NCI-H1048 (cell line): ENCODE measurements at places on chromosomes 12 and 14.

DNA sequence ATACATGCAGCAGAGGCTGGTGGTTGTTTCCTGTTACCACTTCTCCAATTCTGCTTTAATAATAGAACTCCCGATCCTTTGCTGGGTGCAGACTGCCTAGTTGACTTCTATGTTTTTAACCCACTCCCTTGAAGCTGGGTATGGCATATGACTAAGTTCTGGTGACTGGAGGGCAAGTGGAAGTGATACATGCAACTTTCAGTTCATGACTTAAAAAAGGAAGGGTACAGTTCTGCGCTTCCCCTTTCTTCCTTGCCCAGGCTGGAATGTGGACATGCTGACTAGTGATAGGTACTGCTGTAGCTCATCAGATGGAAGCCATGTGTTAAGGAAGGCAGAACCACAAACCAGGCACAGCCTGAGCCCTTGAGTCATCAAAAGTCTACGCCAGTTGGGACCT lies 2.4 kb upstream of the A2M start:
- no peak for DNase-seq

DNA sequence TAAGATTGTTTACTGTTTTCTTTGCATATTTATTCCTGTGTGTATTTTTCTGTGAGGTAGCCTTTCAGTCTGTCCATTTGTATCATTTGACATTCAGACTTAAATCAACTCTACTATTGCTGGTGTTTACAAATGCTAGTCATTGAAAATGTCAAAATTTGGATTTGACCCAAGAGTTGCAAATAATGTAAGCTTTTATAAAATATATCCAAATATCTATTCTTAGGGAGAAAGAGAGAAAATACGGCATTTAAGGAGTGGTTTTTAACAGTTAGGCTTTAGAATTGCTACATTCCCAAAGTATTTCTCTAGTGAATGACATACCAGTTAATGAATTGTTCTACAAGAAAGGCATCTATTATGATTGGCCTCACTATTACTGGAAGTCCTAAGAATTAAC lies 37.9 kb downstream of the FRS2 start:
- DNase-seq, result no peak

- no peak for DNase-seq
Observed at GRCh38 chr12:39301422-39301821, 141.5 kb downstream of the KIF21A start.

DNA sequence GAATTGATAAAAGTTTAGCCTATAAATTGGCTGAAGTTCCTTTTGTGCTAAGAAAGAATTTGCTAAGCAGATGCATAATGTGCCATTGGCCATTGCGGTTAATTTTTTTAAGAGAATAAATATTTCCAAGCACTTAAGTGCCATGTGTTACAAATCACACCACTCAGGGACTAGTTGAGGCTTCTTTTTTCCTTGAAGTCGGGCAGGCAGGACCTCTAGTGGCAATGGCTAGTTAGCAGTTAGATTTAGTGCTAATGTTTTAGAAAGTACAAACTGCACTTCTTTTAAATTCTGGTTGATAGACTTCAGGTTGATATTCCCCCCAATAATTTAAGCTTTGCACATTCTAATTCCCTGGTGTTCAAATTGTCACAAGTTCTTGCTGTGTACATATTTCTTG lies 294.3 kb downstream of the APAF1 start:
- DNase-seq, result no peak

- DNase-seq, result no peak
Observed at GRCh38 chr14:89227496-89227836, 189.6 kb downstream of the FOXN3 start.

DNA sequence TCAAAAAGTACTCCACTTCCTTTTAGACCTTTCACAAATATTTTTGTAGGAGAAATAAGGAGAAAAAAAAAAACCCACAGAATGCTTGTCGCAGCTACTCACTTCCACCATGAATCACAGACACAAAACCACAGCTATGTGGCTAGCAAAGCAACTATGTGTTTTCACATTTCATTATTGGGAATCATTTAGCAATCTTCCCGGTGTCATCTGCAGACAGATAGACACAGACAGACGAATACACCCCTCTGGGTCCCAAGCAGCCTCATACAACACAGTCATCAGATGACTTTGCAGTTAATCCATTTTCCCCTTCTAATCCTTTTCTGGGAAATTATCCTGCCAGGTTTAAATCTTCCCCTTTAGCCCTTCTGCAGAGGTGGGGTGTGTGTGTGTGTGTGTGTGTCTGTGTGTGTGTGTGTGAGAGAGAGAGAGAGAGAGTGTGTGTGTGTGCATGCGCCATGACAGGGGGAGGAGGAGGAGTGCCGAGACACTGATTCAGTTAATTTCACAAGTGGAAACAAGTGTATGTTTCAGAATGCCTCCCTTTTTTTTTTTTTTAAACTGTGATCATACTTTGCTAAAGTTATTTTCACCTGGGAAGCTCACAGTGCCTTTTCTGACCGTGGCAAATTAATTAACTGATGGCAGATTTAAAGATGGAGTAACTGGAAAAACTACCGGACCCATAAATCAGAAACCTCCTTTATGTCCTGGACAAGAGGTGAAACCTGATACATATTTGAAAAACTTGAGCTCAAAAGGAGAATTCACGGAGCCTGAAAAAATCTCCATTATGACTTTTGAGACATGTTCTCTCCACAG lies 39.9 kb downstream of the LTBP2 start:
- DNase-seq, result no peak

- no peak for DNase-seq
Observed at GRCh38 chr12:75471902-75472890, 8.4 kb upstream of the GLIPR1 start.

DNA sequence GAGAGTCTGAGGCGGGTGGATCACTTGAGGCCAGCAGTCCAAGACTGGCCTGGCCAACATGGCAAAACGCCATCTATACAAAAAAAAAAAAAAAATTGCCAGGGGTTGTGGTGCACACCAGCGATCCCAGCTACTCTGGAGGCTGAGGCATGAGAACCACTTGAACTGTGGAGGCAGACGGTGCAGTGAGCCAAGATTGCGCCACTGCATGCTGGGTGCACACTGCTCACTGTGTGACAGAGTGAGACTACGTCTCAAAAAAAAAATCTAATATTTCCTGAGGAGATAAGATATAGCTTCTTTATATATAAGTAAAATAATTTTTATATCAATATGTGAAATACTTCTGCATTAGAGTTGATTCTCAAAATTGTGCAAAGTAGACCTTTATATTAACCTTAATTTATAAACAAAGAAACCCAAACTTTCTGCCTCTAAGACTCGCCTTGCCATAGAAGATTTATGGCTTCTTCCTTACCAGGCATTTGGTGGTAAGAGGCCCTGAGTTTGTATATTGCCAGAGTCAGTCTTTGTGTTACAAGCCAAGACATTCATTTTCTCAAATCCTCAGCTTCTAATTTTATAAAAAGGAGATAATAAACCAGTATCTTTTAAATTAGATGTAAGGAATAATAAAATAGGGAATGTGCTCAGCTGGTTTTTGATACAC lies 1226.7 kb downstream of the FLRT2 start:
- no peak for DNase-seq

GRCh38 chr14:94632305-94632590 lies 20.1 kb downstream of the SERPINA3 start:
- DNase-seq, result no peak

- no peak for DNase-seq
Observed at GRCh38 chr12:122349078-122349477, 73.4 kb downstream of the CLIP1 start.

DNA sequence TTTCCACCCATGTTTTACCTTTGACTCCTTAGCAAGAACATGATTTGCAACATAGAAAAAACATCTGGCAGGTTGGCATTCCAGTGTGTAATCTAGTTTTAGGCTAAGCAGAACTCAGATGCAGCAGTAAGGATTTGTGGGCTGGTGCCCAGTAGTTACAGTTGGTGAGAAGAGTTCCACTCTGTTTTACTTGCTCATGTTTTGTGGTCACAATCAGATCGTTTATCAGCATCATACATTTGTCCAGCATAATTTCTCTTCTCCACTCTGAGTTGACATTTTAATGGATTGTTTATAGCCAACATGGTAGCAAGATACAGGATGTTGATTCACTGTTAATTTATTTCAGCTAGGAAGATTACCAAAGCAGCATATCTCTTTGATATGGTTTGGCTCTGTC lies 120.0 kb downstream of the PDE6H start:
- no peak for DNase-seq

GRCh38 chr12:57724936-57725740 lies 13.4 kb downstream of the AGAP2 start:
- DNase-seq, result no peak

GRCh38 chr12:84950971-84951546 lies 38.5 kb upstream of the SLC6A15 start:
- no peak for DNase-seq

- no peak for DNase-seq
Observed at GRCh38 chr12:124371366-124371765, 76.5 kb downstream of the RFLNA start.

DNA sequence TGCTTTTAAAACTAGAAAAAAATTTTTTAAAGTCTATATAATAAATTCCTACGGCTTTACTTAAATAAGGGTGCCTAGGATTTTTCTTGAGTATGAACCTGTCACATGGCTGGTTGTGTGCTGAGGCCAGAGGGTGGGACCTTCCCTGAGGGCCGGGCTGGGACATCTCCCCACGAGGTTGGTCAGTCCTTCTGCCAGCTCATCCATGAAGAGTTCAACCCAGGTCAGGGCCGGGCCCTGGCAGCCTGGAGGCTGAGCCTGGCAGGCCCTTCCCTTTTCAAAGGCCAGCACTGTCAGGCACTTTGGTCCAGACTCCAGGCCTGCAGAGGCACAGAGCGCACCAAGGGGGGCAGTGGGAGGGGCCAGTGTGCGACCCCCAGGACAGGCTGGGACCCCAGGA lies 31.7 kb downstream of the TNFAIP2 start:
- DNase-seq, result no peak

DNA sequence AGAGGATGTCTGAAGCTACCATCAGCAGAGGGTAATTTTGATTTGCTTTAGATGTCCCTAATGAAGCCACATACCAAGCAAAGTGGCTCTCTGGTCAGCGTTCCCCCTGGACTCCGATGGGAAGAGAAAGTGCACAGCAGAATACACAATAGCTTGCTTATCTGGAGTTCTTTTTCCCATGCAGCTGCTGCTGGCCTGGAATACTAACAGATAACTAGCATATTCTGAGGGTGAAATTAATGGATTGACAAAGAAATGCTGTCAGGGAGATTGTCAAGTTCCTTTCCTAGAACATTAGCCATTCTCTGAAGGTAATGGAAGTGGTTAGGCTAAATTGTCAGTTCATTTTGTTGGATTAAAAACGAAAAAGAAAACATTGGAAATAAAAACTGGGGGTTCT lies 391.3 kb downstream of the FLRT2 start:
- no peak for DNase-seq

DNA sequence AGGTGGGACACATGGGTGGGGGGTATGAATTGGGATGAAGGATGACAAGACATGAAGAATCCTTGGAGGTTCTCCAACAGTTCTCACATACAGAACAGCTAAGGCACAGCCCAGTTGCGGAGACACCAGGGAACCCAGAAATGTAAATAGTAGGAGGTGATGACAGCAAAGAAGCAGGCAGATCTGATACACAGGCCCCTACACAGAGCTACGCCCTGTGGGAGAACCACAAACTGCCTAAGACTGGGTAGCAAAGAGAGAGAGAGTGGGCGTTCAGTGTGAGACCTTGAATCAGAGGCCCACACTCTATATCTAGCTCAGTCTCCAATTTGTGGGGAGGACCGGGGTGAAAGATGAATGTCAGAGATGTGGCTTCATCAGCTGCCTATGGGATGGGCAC lies 9.5 kb upstream of the NUMB start:
- no peak for DNase-seq

GRCh38 chr12:76962099-76962498 lies 83.3 kb upstream of the CSRP2 start:
- no peak for DNase-seq

GRCh38 chr14:30998100-30998706 lies 27.2 kb upstream of the AP4S1 start:
- DNase-seq, result no peak

GRCh38 chr12:21776175-21776574 lies 1.7 kb upstream of the KCNJ8 start:
- no peak for DNase-seq

DNA sequence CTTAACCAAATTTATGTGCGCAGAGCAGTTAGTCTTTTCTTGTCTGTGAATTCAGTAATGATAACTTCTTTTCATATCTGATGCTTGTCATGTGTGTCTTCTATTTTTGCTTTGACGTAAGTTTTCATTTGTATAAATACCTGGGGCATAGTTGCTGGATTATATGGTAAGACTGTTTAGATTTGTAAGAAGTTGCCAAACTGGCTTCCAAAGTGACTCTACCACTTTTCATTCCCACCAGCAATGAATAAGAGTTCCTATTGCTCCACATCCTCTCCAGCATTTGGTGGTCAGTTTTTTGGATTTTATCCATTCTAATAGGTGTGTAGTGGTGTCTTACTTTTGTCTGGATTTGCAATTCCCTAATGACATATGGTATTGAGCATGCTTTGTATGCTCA lies 8.9 kb downstream of the ZNF268 start:
- no peak for DNase-seq

DNA sequence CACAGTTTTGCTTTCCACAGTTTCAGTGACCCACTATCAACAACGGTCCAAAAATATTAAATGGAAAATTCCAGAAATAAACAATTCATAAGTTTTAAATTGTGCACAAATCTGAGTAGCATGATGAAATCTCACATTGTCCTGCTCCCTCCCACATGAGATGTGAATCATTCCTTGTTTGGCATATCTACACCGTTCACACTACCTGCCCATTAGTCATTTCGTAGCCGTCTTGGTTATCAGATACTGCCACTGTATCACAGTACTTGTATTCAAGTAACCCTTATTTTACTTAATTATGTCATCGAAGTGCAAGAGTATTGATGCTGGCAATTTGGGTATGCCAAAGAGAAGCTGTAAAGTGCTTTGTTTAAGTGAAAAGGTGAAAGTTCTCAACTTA lies 145.3 kb downstream of the SLC5A8 start:
- no peak for DNase-seq

GRCh38 chr14:24802236-24802635 lies 168.2 kb upstream of the GZMB start:
- no peak for DNase-seq

DNA sequence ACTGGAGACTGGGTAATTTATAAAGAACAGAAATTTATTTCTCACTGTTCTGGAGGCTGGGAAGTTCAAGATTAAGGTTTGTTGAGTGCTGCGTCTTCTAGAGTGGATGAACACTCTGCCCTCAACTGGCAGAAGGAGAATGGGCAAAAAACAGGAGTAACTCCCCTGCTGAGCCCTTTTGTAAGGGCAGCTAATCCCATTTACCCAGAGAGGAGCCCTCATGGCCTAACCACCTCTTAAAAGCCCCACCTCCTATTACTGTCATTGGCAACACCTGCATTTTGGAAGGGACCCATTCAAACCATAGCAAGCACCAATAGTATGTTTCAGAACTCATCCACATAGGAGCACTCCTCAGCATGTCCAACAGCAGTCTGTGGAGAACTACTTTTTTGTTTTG lies 47.4 kb downstream of the BORCS5 start:
- DNase-seq, result no peak

- no peak for DNase-seq
Observed at GRCh38 chr14:99670361-99671234, 13.5 kb upstream of the CYP46A1 start.
